Activated naive CD8-positive, alpha-beta T cell treated with anti-CD3 and anti-CD28 coated beads, Interleukin-2, amount 50 U/mL, for 24 hours (primary cell): ENCODE measurements at places on chromosomes 5 and 9.

DNA sequence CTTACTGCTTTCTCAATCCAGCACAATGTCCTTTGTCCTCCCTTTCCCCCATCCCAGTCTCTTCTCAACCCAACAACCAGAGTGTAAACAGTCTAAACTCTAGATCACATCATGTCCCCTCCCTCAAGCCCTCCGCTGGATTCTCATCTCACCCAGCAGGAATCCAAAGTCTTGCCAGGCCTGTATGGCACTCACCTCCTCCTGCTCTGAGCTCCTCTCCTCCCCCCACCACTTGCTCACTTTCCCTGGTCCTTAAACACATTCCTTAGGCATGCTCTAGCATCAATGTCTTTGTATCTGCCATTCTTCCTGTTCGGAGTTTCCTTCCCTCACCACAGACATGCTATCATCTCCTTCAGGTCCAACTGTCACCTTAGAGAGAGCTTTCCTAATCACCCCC, 78.8 kb downstream of the NIPSNAP3B start:
- no peak overlapping the region for H3K27ac ChIP-seq
- DNase-seq: no peak
- H3K36me3 ChIP-seq: no peaks in the 10 kb centered on the region
- H3K4me3 ChIP-seq: no peak overlapping the region
- H3K4me1 ChIP-seq: no peaks in the 10 kb centered on the region

DNA sequence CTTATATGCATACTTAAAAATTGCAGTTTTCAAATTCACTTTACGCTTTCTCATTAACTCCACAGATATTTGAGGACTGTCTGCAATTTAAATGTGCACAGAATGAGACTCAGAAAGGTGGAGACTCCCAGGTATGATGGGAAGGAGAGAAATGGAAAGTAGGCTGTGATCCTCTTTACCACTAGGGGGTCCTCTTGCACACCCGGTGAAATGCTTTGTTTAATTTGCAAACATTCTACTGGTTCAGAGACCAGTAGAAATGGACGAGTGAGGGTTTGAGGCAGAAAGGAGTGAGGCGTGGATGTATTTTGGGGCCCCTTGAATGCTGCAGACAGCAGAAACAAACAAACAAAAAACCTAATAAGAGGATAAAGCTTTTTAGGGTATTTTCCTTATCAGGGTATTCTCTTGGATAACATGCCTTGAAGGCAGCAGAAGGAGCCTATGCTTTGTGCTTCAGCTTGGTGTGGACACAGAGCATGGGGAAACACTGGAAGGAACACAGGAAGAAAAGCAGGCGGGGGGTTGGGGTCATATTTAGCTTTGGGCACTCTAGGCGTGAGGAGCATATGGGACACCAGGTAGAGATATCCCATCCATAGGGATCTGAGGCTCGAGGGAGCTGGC, 410.1 kb downstream of the DMRT2 start:
- no peak for DNase-seq
- H3K4me3 ChIP-seq: no peak overlapping the region
- no peak overlapping the region for H3K27ac ChIP-seq
- H3K36me3 ChIP-seq: no peaks in the 10 kb centered on the region
- H3K4me1 ChIP-seq: peaks cover 5% of the 10 kb centered on the region
- H3K27me3 ChIP-seq: peaks cover 2% of the 10 kb centered on the region

GRCh38 chr9:115385383-115386122, 267.6 kb upstream of the TNC start:
- H3K27me3 ChIP-seq: no peaks in the 10 kb centered on the region
- no peak for DNase-seq
- no peak overlapping the region for H3K4me3 ChIP-seq
- H3K4me1 ChIP-seq: no peaks in the 10 kb centered on the region

DNA sequence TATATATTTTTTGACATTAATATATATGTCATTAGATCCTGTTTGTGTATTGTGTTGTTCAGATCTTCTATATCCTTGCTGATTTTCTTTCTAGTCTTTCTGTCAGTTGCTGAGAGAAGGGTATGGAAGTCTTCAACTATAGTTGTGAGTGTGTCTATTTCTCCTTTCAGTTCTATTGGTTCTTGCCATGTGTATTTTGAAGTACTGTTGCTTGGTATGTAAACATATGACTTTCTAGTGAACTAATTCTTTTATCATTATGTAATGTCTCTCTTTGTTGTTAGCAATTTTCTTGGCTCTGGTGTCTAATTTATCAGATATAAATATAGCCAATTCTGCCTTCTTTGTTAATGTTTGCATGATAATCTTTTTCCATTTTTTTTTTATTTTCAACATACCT, 84.3 kb upstream of the CAST start:
- no peak overlapping the region for H3K4me3 ChIP-seq
- no peak overlapping the region for H3K27ac ChIP-seq
- no peak for DNase-seq

DNA sequence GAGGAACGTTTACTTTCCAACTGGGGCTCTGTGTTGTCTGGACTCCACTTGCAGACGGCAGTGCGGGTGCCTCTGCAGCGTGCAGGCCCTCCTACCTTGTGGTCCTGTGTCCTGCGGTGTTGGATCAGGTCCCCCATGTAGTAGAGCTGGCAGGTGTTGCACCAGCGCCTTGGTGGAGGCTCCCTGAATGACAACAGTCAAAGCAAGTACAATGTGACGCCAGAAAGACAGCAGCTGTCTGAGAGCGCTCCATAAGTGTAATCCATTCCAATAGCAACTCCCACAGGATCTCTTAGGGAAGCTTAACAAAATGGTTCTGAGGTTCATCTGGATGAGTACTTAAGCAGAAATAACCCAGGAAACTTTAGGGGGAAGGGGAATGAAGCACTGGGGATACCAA, 9.9 kb downstream of the BBLN start:
- H3K4me1 ChIP-seq: peaks cover 1% of the 10 kb centered on the region
- no peaks in the 10 kb centered on the region for H3K27me3 ChIP-seq
- peaks cover 24% of the 10 kb centered on the region for H3K36me3 ChIP-seq
- DNase-seq: no peak
